Activated effector memory CD4-positive, alpha-beta T cell treated with Interleukin-2 at 50 U/mL for 16 hours (primary cell): ENCODE measurements at places on chromosomes 16 and 17.
A peak's percentile ranks its signal among the peaks of the same experiment; 100 is the strongest.

DNA sequence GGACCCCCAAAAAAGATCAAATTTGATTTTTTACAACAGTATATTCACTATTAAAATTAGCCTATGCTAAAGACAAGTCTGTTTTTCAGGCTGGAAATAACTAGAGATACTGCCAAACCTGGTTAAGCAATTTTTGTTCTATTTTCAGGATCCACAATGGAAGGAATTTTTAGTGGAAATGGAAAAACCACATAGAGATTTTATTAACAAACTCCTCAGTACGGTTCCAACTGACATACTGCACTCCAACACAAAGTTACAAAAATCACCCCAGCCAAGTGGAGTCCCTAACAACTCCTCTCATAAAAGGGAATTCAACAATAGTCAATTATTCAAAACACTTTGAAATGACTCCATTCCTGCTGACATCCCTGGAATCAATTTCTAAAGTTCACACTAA lies 101.6 kb upstream of the TOB1 start:
- no peak for DNase-seq

DNA sequence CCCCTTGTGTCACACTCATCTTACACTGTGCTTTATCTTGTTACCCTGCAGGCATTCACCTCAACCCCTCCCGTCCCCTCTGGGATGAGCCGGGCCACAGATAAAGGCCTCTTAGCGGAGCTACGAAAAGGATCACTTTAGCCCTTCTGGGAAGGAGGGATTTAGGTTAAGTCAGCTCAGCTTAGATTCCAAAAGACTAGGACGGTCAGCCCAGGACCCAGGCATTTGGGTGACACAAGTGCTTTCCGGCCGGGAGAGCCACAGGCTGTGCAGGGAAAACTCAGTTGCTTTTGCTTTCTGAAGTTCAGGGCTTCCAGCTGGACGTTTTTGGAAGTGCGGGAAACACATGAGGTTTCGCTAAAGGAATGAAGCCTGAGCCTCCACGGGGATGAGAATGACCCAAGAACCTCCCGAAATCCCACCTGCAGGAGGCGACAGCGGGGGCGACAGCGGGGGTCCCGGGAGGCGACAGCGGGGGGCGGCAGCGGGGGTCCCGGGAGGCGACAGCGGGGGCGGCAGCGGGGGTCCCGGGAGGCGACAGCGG lies 11.6 kb upstream of the METRNL start:
- DNase-seq, result no peak

DNA sequence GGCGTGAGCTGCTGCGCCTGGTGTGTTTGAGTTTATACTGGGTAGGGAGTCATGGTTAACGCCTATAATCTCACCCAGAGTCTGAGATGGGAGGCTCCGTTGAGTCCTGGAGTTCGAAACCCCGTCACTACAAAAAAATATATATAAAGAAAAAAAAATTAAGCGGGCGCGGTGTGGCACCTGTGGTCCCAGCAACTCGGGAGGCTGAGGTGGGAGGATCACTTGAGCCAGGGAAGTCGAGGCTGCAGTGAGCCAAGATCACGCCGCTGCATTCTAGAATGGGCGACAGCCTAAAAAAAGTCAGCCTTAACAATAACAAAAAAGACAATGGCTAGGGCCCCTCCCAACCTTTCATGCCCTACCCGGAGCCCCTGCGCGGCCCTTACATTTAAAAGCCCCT lies 17.2 kb upstream of the PRR14 start:
- DNase-seq, result no peak

DNA sequence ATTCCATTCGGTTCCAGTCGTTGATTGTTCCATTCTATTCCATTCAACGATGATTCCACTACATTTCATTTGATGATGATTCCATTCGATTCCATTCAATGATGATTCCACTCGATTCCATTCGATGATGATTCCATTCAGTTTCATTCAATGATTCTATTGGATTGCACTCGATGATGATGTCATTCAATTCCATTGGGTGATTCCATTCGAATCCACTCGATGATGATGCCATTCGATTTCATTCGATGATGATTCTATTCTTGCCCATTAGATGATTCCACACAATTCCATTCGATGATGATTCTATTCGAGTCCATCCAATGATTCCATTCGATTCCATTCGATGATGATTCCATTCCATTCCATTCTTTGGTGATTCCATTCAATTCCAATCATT lies 1283.7 kb downstream of the TP53TG3F start:
- no peak for DNase-seq

- DNase-seq, result no peak
Measured at GRCh38 chr16:29915590-29916247, 10.3 kb downstream of the KCTD13 start.

DNA sequence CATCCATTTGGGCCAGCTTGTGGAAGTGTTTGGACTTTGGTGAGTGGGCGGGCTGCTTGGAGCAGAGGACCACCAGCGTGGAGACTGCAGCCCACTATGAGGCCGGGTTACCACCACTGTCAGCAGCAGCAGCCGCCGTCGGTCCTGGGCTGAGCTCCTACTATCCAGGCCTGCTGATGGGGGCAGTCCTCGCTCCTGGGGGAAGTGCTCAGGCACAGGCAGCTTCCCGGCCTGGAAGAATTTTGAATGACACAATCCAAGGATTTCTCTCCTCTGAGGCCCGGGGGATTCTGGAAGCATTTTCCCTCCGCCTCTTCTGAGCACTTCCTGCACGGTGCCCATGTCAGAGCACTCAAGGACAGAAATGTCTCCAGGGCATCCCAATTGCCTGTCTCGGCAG lies 5.3 kb upstream of the NOD2 start:
- DNase-seq, result no peak

GRCh38 chr16:12095275-12096156 lies 119.0 kb downstream of the SNX29 start:
- DNase-seq, result peak; percentile 39

- DNase-seq, result no peak
Measured at GRCh38 chr16:55370762-55371482, 46.9 kb downstream of the IRX6 start.

GRCh38 chr17:42679492-42680330 lies 1.9 kb downstream of the CCR10 start:
- DNase-seq, result peak; percentile 69

DNA sequence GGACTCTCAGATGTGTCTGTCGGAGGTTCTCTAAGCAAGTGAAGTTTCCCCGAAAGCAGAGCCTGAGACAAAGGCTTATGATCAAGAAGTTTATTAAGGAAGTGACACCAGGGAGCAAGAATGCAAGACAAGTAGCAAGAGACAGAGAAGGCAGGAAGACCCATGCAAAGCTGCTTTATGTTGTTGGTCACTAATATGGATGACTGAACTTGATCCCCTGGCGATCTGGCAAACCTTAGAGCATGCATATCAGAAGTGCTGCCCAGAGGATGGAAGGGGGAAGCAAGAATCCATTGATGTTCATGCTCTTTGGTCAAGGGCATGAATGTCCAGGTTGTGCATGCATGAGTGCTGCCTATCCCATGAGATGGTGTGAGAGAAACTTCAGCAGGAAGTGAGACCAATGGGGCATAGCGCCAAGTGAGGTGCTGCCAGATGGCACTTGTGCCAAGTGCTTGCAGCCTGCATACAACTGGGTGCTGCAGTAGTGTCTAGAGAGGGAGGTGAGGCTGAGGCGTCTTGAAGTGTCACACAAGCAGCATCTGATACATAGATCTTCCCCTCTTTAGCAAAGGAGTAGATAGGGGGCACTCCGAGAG lies 176.5 kb downstream of the SALL1 start:
- DNase-seq, result no peak

- no peak for DNase-seq
Measured at GRCh38 chr17:64200080-64201032, 62.7 kb downstream of the TEX2 start.

GRCh38 chr16:56355221-56355620 lies 70.1 kb downstream of the AMFR start:
- no peak for DNase-seq

DNA sequence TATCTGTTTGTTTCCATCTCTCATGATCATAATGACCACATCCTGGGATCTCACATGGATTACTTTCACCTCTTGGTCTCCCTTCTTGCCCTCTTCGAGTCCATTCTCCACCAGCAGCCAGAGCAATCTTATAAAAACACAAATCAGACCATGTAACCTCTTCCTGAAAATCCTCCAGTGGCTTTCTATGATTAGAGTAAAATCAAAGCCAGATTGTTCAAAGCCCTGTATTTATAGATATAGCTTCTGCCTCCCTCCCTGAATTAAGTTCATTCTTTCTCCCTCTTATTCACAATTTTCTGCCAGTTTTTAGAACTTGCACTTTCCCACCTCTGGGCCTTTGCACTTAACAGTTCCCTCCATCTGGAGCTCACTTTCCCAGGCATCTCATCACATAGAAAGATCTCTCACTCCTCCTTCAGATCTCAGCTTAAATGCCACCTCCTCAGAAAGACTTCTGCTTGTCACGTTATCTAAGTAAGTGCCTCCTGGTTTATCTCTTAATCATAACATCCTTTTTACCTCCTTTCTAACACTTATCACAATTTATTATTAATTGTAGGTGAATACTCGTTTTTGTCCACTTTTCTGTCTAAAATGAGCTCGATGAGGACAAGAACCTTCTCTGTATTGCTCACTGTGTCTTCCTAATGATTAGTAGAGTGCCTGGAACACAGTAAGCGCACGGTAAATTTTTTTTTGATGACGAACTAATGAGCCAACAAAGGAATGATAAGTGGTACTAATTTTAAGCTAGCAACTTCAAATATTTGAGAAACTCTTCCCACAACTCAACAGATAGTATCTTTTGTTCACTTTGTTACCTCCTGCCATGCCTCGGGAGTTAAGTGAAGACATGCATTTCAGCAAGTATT lies 80.5 kb downstream of the CYB561 start:
- DNase-seq, result no peak

GRCh38 chr17:81365148-81365600 lies 30.1 kb upstream of the BAHCC1 start:
- DNase-seq, result no peak

- DNase-seq, result no peak
Measured at GRCh38 chr16:17798716-17799115, 328.0 kb upstream of the XYLT1 start.

DNA sequence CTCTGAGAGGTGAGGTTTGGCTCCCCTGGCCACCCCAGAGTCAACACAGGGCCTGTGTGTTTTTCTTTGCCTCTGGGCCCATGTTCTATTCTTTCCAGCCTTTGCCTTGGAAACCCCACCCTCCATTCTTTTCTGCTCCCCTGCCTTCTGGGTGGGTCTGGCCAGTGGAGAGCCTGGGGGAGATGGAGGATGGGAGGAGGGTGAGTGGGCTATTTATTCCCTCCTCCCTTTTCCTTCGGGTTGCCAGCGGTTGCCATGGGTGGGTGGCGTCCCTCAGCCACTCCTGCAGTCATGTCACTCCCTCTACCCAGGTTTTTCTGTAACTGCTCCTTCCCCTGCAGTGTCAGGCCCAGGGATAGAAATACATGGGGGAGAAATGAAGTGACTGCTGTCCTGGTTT lies 15.5 kb downstream of the CMIP start:
- DNase-seq, result no peak

- no peak for DNase-seq
Measured at GRCh38 chr17:66474258-66474657, 171.8 kb downstream of the PRKCA start.

GRCh38 chr17:61389670-61390478 lies 9.8 kb upstream of the TBX2 start:
- no peak for DNase-seq

DNA sequence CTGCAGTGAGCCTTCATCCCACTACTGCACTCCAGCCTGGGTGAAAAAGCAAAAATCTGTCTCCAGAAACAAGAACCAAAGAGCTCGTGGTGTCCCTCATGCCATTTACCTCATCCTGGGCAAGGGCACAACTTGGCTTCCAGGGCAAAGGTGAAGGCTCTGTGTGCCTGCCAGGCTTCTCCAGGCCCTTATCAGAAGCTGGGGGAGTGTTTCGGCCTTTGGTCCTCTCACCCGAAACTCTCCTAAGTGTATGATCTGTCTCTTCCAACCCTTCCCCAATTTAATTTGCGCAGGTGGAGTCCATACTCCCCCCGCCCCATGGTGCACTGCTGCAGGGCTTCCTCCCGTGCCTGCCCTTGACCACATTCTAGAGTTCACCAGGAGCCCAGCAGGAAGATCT lies 1.1 kb downstream of the CES2 start:
- DNase-seq, result no peak

DNA sequence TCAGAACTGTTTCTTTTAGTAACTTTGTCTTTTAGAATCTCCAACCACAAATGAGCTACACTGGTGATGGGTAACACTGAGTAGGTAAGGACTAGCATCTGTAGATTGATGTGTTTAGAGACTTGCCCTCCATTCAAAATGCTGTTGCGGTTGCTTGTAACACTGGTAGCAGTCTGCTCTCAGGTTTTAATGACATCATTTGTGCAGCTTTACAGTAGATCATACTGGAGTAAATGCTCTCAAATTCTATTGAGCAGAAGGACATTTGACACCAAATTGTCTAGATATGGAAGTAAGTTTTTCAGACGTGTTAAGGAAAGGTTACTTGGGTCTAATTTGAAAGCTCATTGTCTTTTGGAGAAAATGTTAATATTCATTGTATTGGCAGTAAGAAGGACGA lies 98.8 kb downstream of the NLK start:
- no peak for DNase-seq

DNA sequence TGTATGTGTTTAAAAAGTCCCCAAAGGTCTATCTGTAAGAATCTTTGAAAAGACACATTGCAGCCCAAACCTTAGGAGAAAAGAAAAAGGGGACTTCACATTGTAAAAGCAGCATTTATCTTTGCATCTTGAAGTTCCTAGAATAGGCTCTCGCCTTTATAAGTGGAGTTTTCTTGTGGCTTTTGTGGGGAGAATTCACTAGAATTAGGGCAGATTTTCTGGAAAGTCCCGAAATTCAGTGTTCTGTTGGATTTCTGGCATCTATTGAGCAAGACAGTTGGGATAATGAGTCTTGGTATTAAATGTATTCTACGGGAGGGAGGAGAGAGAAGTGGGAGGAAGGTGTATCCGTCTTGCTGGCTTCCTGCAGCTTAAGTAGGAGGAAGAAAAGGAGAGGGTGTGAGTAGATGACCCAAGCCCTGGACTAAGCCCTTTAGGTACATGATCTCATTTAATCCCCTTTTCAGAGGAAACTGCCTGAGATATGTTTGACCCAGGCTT lies 62.6 kb downstream of the PRKCA start:
- no peak for DNase-seq

DNA sequence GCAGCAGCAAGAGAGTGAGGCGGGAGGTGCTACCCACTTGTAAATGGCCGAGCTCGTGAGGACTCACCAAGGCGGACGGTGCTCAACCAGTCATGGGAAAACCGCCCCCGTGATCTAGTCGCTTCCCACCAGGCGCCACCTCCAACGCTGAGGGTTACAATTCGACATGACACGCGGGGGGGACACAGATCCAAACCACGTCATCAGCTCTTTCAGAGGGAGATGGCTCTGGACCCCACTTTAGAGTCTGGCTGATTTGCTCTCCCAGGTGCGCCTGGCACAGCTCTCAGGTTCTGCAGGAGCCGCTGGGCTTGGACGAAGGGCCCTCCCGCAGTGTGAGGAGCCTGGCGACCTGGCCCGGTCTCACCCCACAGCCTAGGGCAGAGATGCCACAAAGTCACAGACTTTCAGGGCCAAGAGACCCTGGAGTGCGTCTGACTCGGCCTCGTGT lies 21.1 kb upstream of the DOC2B start:
- DNase-seq, result no peak
